HEK293T (cell line): ENCODE measurements at places on chromosomes 3 and 15.

- no peak for DNase-seq
Observed at GRCh38 chr15:87757084-87757483, 499.5 kb downstream of the NTRK3 start.

DNA sequence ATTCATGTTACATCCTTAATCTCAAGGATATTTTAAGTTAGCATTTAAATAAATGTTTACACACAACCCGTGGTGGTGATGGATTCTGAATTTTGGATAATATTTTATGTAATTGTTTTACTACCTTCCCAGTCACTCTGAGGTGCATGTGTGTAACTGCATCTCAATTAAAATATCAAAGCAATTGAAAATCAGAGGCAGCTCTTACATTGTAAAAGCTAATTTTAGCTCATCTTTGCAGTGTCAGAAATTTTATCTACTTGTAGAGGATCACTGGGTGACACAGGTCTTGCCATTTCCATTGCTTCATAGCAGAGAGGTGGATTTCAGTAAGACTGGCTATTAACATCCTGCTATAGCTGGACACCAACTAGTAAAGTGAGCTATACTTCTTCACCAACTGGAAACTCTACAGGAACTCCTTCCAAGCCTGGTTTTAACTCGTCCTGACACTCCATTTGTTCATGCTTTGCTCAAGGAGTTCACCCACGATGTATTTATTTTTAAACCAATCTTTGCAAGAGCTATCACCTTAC is 19.6 kb upstream of the MITF start:
- DNase-seq: no peak

DNA sequence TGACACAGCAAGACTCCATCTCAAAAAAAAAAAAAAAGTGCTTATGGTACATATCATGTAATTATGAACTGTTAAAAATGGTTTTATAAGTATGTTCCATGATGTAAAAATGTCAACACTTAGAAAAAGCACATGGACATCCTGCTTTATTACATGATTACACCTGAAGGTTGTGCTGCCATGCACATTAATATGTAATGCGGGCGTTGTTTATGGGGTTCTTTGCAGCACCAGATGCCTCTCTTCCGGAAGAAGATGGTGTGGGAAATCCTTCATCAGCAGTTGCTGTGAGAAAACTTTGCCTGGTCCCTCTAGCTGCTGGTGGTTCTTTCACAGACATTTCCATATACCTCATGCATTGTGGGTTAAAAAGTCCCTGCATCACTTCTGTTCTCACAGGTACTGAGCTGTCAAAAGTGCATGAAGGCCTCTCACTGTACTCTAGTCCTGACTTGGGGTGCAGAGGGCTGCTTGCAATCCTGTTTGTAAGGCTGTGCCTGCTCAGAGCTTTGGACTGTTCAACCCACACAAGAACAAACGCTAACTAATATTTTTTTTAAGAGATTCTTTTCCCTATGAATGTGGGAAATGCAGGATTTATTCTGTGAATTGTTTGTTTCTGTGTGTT is 43.6 kb downstream of the SENP2 start:
- DNase-seq: no peak

GRCh38 chr3:3276630-3277029 is 97.1 kb upstream of the CRBN start:
- no peak for DNase-seq

DNA sequence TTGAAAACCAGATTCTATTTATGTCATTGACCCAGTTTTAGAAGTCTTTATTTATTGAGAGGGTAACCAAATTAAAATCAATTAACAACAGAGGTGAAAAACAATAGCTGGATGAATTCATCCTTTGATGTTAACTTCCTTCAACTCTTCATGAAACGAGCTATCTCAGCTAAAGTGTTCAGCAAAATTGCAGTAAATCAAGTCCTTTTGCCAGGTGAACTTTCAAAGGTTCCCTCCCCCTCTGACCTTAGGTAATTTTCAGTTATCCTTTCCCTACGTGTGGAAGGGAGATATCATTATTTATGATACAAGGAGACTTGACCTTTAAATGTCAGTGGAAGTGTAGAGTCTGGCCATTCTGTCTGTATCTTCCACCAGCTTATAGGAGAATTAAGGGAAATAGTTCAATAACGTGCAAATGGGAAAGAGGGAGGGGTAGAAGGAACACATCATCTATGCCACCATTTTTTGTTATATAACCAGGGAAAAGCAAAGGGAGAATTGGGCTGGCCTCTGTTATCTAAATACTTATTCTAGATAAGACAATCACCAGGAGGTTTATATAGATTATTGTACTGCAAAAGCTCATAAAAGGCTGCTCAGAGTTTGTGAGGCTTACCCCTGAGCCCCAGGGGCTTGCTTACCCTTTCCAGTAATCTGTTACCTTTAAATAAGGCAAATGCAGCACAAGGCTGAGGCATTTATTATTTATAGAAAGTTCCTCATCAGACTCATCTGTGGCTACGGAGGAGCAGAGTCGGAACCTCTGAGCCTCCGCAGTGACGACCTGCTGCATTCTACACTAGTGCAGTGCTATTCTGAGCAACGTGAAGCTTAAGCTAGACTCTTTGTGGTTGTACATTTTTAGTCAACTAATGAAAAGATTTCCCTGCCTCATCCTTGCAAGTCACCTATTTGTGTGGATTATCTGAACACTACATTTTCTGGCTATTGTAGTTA is 97.7 kb upstream of the ZBED2 start:
- no peak for DNase-seq

DNA sequence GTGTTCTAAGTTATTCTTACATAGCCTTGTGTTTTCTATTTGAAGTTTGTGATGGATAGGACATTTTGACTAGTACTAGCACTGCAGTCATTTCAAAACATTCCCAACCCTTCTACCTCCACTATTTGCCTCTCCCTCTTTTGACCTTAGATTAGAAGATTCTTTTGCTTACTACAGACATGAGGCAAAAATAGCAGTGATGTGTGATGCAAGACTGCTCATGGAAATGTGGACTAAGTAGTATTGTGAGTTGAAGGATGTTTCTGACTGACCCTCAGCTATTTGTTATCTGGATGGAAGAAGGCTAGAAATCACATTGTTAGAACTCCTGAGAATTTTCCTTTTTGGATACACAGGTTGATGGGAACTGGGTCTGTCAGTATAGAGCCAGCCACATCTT is 45.9 kb downstream of the ATP2C1 start:
- no peak for DNase-seq

DNA sequence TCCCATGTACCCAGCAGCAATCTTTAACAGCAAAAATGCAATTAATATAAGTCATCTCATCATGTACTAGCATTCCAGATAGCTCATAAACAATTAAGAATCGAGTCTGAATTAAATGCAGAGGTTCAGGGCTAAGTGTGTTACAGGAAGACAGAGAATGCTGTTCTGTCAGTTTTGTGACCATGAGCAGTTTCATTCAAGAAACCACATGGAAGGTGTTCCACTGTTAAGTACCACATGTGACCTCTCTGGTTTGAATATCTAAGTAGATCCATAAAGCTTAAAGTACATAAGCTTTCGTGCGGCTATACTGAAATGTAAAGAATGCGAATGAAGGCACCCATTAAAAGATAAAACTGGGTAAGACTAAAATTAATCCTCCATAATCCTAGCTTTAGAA is 272.3 kb downstream of the IL5RA start:
- no peak for DNase-seq

DNA sequence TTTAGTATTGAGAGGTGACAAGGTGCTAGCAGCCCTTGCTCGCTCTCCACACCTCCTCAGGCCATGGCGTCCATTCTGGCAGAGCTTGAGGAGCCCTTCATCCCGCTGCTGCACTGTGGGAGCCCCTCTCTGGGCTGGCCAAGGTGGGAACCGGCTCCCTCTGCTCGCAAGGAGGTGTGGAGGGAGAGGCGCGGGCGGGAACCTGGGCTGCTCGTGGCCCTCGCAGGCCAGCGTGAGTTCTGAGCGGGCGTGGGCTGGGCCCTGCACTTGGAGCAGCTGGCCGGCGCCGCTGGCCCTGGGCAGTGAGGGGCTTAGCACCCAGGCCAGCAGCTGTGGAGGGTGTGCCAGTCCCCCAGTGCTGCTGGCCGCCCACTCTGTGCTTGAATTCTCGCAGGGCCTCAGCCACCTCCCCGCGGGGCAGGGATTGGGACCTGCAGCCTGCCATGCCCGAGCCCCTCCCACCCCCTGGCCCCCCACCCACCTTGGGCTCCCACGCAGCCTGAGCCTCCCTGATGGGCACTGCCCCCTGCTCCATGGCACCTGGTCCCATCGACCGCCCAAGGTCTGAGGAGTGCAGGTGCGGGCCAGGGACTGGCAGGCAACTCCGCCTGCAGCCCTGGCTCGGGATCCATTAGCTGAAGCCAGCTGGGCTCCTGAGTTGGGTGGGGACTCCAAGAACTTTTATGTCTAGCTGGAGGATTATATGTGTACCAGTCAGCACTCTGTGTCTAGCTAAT is 785.2 kb downstream of the DIPK2A start:
- DNase-seq: no peak

- no peak for DNase-seq
Observed at GRCh38 chr3:123949641-123950040, 11.4 kb downstream of the CCDC14 start.

- DNase-seq: no peak
Observed at GRCh38 chr15:39149636-39150150, 431.2 kb upstream of the THBS1 start.

GRCh38 chr3:31125413-31126020 is 231.1 kb upstream of the GADL1 start:
- DNase-seq: no peak

- DNase-seq: no peak
Observed at GRCh38 chr3:50567011-50567385, 549 bp downstream of the C3orf18 start.
